ENCODE measurements at places on chromosomes 4 and X.

GRCh38 chrX:17020356-17020755 is 73.9 kb downstream of the REPS2 start:
- DNase-seq = no peak

GRCh38 chr4:20639346-20639745 is 60.9 kb upstream of the PACRGL start:
- no peak for DNase-seq

GRCh38 chr4:154779362-154779947 is 1.6 kb upstream of the RBM46 start:
- DNase-seq = no peak

GRCh38 chrX:40006106-40007017 is 91.4 kb downstream of the BCOR start:
- DNase-seq = peak; percentile 54

DNA sequence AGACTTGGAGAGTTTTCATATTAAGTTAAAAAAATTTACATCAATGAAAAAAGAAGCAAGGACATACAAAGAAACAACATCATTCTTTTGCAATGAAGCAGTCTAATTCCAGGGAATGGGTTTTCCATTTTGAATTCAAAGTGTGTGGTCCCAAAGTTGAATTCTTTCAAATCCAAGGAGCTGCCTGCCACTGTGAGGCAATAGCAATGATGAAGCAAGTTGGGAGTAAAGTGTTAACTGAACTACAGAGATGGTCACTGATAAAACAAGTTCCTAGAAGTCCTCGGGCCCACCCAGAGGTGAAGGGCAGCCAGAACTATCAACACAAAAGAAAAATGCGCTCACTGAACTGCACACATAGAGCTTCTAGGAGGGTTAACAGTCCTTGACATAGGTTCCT is 115.9 kb downstream of the RAB28 start:
- DNase-seq = no peak

- no peak for DNase-seq
These were observed 29.1 kb downstream of the MAGED1 start for GRCh38 chrX:51922561-51922960.

- peak; percentile 34 for DNase-seq
These were observed 26.8 kb upstream of the TMEM184C start for GRCh38 chr4:147590249-147590920.

- DNase-seq = peak; percentile 2
These were observed 729.3 kb upstream of the ACTRT1 start for GRCh38 chrX:128781506-128781905.
